ENCODE measurements at places on chromosomes 13 and 19.

DNA sequence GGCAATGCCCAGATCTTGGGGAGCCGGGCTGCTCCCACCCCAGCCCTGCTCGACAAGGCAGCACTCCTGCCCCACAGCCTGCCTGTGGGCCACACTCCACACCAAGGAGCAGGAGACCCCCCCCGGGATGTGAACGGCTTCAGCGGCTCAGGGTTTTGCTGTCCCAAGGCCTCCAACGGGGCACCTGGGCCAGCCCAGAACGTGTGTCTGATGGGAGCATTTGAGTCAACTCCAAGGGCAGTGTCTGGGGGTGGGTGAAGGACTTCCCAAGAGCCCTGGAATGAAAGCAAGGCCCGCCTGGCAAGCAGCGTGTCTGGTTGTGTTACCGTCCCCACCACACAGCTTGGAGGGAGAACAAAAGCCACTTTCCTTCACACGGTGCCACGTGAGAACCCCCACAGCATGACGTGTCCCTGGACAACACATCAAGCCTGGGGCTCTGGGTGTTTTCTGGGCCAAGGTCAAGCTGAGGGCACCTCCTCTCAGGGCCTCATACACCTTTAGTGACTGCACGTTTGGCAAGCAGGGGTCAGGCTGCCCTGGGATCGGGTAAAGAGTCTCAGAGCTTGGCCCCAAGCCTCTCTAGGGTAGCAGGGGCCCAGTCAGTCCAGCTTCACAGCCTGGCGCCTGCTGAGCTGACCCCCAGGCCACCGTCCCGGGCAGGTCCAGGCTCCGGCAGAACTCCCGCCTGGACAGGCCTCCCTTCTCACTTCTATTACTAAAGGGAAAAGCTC lies 6.0 kb downstream of the C13orf46 start:
- DNase-seq = no peak

- DNase-seq = no peak
Observed at GRCh38 chr19:13008926-13009787, 13.9 kb downstream of the NFIX start.

- DNase-seq = no peak
Observed at GRCh38 chr19:12984683-12985048, 10.6 kb upstream of the NFIX start.

- no peak for DNase-seq
Observed at GRCh38 chr19:45234089-45234869, 10.9 kb downstream of the EXOC3L2 start.

DNA sequence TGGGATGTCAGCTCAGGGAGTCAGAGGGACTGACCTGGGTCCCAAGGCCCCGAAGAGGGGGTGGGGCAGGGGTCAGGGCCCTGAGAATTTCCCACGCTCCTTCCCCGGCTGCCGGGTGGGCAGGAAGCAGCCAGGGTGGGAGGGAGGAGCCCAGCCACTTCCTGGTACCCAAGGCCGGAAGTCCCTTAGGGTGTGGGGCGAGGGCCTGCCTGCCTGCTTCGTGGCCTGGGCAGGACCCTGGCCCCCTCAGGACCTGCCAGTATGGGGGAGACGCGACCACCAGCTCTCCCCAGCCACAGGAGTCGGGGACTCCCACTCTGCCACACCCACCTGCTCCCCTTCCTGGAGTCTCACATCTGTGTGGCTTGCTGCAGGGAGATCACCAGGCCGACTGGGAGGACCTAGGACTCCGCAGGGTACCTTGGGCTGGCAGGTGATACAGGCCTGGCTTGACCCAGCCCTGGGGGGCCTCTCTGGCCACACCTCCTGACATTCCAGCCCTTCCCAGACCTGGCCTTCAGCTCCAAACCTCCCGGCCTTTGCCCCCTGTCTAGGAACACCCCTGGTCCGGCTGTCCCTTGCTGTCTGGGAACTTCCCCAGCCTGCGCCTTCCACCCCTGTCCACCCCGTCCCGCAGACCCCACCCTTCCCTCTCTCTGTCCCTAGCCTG lies 9.8 kb upstream of the CIRBP start:
- DNase-seq = peak; percentile 83

Data from EH (cell line).